ENCODE measurements at places on chromosomes 6 and 20.

GRCh38 chr20:33827634-33828325, 16.6 kb downstream of the CHMP4B start:
- peaks cover 38% of the 10 kb centered on the region for H3K36me3 ChIP-seq
- H3K4me3 ChIP-seq = peak overlapping the region; percentile 26
- H3K27ac ChIP-seq = peak overlapping the region; percentile 23

DNA sequence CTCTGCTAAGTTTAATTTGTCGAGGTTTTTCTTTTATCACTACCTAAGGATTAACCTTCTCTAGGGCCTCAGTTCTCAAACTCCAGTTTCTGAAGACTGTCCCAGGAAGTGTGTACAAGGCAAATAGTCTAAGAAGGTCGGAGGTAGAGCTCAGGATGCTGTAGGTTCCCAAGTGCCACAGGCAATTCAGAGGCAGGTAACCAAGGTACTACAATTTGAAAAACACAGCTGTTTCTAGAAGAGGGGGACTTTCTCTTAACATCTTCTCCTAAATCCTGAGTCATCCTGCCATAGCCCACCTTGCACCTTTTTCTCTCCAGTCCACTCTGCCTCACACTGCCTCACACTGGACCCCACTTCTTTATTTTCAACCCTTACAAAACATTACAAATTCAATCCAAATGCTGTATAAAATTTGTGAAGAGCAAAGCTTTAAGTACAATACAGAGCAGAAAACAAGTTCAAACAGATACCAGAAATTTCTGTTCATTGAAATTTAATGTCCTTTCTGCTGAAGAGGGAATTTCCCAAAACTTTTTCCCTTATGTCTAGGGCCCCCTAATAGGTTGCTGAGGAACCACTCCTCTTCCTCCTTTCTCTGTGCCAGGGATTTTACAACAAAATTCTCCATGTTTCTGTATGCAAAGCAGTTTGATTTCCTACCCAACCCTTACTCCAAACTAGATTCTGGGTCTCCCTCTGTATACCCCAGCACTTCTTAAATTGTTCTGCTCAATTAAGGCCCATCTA, 43.0 kb downstream of the FRK start:
- no peaks in the 10 kb centered on the region for H3K36me3 ChIP-seq
- H3K27me3 ChIP-seq = peaks cover 16% of the 10 kb centered on the region
- DNase-seq = no peak
- no peaks in the 10 kb centered on the region for H3K4me1 ChIP-seq
- H3K27ac ChIP-seq = no peak overlapping the region

- no peak for DNase-seq
- no peak overlapping the region for H3K4me3 ChIP-seq
- H3K4me1 ChIP-seq = peaks cover 5% of the 10 kb centered on the region
- no peak overlapping the region for H3K27ac ChIP-seq
Observed at GRCh38 chr20:46698788-46699187, 9.5 kb upstream of the TP53RK start.

GRCh38 chr6:85490516-85491248, 40.8 kb downstream of the NT5E start:
- H3K4me1 ChIP-seq = peaks cover 2% of the 10 kb centered on the region
- H3K27me3 ChIP-seq = no peaks in the 10 kb centered on the region
- H3K36me3 ChIP-seq = peaks cover 61% of the 10 kb centered on the region
- DNase-seq = no peak

GRCh38 chr6:113884011-113884410, 26.9 kb downstream of the MARCKS start:
- H3K4me1 ChIP-seq = no peaks in the 10 kb centered on the region
- DNase-seq = no peak
- H3K27ac ChIP-seq = no peak overlapping the region
- no peaks in the 10 kb centered on the region for H3K36me3 ChIP-seq
- H3K4me3 ChIP-seq = no peak overlapping the region

GRCh38 chr6:154619146-154619545, 108.7 kb upstream of the CNKSR3 start:
- H3K4me3 ChIP-seq = no peak overlapping the region
- no peaks in the 10 kb centered on the region for H3K36me3 ChIP-seq
- H3K27me3 ChIP-seq = peaks cover 1% of the 10 kb centered on the region
- no peak for DNase-seq
- no peak overlapping the region for H3K27ac ChIP-seq

DNA sequence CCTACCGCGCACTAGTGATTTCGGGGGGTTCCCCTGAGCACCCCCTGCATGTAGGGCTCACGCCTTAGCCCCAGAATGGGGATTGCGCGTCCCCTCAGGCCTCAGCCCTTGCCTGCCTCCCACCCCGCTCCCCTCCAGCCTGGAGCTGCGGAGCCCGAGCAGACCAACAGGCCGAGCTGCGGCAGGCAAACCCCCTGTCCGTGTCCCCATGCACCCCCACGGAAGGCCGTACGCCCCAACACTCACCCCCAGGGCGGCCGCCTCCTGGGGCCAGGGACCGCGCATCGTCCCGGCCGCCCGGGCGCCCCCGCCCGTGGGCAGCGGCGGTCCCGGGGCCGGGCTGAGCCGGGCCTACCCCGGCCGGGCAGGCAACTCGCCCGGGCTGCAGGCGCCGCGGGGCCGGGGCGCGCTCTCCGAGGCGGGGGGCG, 1.2 kb upstream of the KCNB1 start:
- H3K4me1 ChIP-seq = peaks cover 8% of the 10 kb centered on the region
- H3K27ac ChIP-seq = no peak overlapping the region
- no peak overlapping the region for H3K4me3 ChIP-seq
- peaks cover 5% of the 10 kb centered on the region for H3K36me3 ChIP-seq
- peaks cover 60% of the 10 kb centered on the region for H3K27me3 ChIP-seq

DNA sequence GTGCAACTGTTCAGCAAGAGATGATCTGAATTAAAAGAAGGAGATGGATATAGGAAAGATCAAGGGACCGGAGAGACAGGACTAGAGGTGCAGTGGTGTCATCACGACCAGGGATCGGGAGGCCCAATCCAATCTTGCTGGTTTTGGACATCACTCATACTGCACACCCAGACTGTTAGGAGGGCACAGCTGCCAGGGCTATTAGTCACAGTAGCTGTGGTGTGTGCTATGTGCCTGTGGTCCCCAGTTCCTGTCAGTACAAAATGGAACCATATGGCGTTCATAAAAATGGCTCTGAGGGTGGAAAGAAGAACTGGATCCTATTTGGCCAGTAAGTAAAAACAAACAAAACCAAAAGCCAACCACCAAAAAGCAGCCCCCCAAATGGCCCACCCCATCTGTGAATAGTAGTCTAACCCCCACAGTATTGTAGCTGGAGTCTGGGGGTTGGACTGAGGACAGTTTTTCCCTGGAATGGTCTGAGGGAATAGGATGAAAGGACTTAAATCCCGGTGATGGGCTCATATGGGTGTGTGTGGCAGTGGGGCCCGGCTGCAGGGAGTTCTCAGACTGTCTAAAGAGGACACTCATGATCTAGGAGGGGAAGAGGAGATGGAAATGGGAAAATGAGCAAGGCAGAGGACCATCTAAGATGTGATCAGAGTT, 9.3 kb upstream of the NNAT start:
- H3K27me3 ChIP-seq = no peaks in the 10 kb centered on the region
- H3K4me1 ChIP-seq = peaks cover 8% of the 10 kb centered on the region
- H3K36me3 ChIP-seq = peaks cover 39% of the 10 kb centered on the region
- DNase-seq = no peak
- H3K4me3 ChIP-seq = no peak overlapping the region
- H3K27ac ChIP-seq = no peak overlapping the region

- no peak for DNase-seq
Observed at GRCh38 chr6:71289802-71290175, 1.2 kb downstream of the OGFRL1 start.

- DNase-seq = no peak
- no peaks in the 10 kb centered on the region for H3K27me3 ChIP-seq
- H3K4me1 ChIP-seq = no peaks in the 10 kb centered on the region
- no peak overlapping the region for H3K27ac ChIP-seq
- no peak overlapping the region for H3K4me3 ChIP-seq
- H3K36me3 ChIP-seq = peaks cover 62% of the 10 kb centered on the region
Observed at GRCh38 chr20:34536798-34537394, 20.7 kb downstream of the DYNLRB1 start.

GRCh38 chr6:157151989-157152388, 171.3 kb downstream of the TMEM242 start:
- peaks cover 77% of the 10 kb centered on the region for H3K36me3 ChIP-seq
- H3K4me3 ChIP-seq = no peak overlapping the region
- peaks cover 15% of the 10 kb centered on the region for H3K4me1 ChIP-seq
- no peak overlapping the region for H3K27ac ChIP-seq
- H3K27me3 ChIP-seq = no peaks in the 10 kb centered on the region
- no peak for DNase-seq

DNA sequence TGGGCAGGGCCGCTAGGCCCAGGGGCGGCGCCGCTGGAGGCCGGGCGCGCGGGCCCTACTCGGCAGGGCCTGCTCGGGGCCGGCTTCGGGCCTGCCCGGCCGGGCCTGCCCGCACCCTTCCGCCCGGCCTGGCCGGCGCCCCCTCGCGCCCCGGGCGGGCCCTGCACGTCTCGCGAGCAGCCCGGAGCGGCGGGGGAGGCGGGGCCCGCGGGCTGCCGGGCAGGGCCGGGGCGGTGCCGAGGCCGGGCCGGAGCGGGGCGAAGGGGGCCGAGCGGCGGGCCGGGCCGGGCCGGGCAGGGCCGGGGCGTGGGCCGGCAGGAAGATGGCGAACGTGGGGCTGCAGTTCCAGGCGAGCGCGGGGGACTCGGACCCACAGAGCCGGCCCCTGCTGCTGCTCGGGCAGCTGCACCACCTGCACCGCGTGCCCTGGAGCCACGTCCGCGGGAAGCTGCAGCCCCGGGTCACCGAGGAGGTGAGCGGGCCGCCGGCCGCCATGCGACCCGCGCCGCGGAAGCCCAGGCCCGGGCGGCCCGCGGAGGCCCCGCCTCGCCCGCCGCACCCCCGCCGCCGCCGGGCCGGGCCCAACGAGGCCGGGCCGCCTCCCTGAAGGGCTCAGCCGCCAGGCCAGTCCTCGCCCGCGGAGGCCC, at the start of gene NPEPL1:
Gene NPEPL1 (plus strand): TSS at position 222 of the 647 bp plus-strand sequence. CDS start 101 bp downstream, at position 323.
- H3K27ac ChIP-seq = peak within 1 kb of the TSS; percentile 89
- H3K27me3 ChIP-seq = no peaks in the 10 kb centered on the region
- H3K4me3 ChIP-seq = peak within 1 kb of the TSS; percentile 81
- H3K36me3 ChIP-seq = peaks cover 11% of the 10 kb centered on the region

DNA sequence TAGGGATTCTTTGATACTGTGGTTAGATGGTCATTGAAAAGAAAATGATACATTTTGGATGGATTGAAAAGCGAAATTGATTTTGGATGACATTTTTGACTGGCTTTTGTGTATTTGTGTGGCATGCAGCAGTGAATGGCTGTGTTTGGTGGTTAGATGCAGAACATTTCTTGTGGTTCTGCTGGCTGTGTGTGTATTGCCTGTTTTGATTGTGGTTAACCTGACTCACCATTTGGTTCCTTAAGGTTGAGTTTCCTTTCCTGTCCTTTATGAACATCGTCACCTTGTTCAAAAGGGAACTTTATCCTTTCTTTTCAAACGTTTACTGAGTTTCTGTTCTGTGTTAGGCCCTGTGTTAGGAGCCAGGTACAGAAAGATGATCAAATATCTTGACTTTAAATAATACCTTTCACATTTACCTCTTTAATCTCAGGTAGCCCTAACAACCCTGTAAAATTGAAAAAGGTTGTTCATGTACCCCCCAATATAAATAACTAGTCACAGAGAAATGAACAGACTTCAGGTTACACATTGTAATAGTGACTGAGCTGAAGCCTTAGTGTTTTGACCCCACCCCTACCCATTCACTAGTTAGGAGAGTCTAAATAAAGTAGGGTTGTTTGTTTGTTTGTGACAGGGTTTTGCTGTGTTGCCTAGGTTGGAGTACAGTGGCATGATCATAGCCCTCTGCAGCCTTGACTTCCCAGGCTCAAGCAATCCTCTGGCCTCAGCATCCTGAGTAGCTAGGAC, 23.8 kb downstream of the ANKS1A start:
- peaks cover 33% of the 10 kb centered on the region for H3K4me1 ChIP-seq
- H3K27ac ChIP-seq = peak overlapping the region; percentile 44
- no peaks in the 10 kb centered on the region for H3K36me3 ChIP-seq
- peak overlapping the region; percentile 59 for H3K4me3 ChIP-seq
- DNase-seq = peak; percentile 30

- no peak overlapping the region for H3K4me3 ChIP-seq
- no peaks in the 10 kb centered on the region for H3K27me3 ChIP-seq
- H3K27ac ChIP-seq = no peak overlapping the region
- no peaks in the 10 kb centered on the region for H3K4me1 ChIP-seq
Observed at GRCh38 chr6:114747995-114748625, 405.3 kb upstream of the HS3ST5 start.

- no peaks in the 10 kb centered on the region for H3K27me3 ChIP-seq
- no peak for DNase-seq
- H3K4me3 ChIP-seq = no peak overlapping the region
Observed at GRCh38 chr6:61953851-61954250, 332.2 kb downstream of the KHDRBS2 start.

- H3K4me1 ChIP-seq = no peaks in the 10 kb centered on the region
- H3K4me3 ChIP-seq = no peak overlapping the region
- no peak for DNase-seq
- no peaks in the 10 kb centered on the region for H3K27me3 ChIP-seq
- H3K27ac ChIP-seq = no peak overlapping the region
Observed at GRCh38 chr6:155077784-155078183, 82.7 kb downstream of the TIAM2 start.

DNA sequence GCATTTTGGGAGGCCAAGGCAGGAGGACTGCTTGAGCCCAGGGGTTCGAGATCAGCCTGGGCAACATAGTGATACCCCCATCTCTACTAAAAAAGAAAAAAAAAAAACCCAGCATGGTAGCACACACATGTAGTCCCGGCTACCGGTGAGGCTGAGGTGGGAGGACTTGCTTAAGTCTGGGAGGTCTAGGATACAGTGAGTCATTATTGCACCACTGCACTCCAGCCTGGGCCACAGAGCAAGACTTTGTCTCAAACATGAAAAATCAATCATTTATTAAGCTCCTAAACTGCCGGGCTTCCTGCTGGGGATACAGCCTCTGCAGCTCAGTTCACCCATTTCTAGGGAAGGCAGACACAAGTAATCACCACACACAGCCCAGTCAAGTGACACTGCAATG, 7.3 kb upstream of the USP45 start:
- no peak overlapping the region for H3K27ac ChIP-seq
- H3K27me3 ChIP-seq = no peaks in the 10 kb centered on the region
- DNase-seq = no peak
- H3K4me1 ChIP-seq = peaks cover 23% of the 10 kb centered on the region
- no peak overlapping the region for H3K4me3 ChIP-seq

GRCh38 chr6:24888715-24889370, 46.9 kb downstream of the RIPOR2 start:
- H3K27ac ChIP-seq = peak overlapping the region; percentile 87
- peaks cover 5% of the 10 kb centered on the region for H3K36me3 ChIP-seq
- no peak overlapping the region for H3K4me3 ChIP-seq
- DNase-seq = no peak
- H3K4me1 ChIP-seq = peaks cover 34% of the 10 kb centered on the region

DNA sequence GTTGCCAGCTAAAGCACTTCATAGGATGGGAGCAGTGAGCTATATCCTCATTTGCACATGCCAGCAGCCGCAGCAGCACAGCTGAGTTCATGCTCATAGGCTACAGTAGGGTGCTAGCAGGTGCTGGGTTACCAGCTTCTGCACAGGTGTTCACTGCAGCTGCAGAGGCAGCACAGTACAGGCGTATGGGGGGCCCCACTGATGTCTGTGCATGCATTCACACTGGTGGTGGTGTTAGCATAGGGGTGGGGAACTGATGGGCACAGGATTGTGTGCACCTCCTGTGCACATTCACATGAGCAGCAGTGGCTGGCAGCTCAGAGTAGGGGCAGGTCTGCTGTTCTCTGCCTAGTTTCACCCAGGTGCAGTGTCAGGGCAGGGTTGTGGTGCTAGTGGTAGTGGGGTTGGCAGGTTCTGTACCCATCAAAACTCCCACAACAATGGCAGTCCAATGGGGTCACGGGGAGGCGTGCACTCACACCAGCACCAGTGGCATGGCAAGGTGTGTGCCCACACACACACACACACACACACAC, 58.9 kb upstream of the IRAK1BP1 start:
- H3K4me3 ChIP-seq = no peak overlapping the region
- peaks cover 3% of the 10 kb centered on the region for H3K36me3 ChIP-seq
- peaks cover 33% of the 10 kb centered on the region for H3K27me3 ChIP-seq
- H3K27ac ChIP-seq = no peak overlapping the region
- no peak for DNase-seq
